8988T (cell line): ENCODE measurements at places on chromosomes 6 and 20.
A peak's percentile ranks its signal among the peaks of the same experiment; 100 is the strongest.

DNA sequence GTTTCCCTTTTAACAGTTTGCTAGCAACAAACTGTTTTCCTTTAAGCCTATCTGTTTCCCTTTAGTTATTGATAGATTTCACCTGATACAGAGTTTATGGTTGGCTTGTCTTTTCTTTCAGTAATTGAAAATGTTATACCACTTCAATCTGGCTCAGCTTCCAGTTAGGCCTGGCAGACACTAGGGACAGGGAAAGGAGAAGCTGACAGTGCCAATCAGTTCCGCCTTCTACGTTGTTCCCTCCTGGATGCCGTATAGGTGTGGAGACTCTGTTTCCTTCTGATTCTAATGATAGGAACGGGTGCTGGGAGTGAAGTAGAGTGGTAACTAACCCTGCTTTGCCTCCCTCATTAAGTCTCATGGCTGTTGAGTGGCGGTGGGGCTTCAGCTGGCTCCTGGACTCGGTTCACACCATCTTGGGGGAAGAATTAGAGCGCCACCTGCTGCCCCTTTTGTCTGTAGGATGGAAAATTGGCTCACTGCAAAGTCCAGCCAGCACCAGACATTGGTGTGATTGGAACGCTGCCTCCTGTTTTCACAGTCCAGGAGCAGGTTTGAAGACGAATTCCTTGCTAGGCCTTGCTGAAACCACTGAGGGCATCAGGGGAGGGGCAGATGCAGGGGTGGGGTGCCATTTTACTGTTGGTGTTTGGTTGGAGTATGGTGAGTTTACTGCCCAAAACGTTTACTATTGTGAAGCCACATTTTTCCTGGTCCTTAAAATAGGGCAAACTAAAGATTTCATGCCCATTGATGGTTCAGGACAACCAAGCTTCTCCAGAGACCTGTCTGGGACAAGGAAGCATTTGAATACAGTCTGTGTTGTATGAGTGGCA is 1729.5 kb downstream of the GRIK2 start:
- peak; percentile 8 for DNase-seq

GRCh38 chr6:85670573-85670972 is 27.9 kb upstream of the SYNCRIP start:
- no peak for DNase-seq

DNA sequence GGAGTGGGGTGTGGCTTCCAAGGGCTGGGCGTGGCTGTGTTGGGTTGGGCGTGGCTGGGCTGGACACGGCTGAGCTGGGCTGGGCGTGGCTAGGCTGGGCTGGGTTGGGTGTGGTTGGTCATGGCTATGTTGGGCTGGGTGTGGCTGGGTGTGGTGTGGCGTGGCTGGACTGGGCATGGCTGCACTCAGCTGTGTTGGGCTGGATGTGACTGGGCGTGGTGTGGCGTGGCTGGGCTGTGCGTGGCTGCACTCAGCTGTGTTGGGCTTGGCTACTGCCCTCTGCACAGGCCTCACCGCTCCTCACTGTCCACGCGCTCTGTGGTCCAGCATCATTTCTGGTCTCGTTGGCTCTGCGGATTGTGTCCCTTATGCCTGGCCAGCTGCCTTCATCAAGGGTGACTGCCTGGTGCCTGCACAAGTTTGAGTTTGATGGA is 43.5 kb upstream of the SLCO4A1 start:
- DNase-seq, result peak; percentile 55

DNA sequence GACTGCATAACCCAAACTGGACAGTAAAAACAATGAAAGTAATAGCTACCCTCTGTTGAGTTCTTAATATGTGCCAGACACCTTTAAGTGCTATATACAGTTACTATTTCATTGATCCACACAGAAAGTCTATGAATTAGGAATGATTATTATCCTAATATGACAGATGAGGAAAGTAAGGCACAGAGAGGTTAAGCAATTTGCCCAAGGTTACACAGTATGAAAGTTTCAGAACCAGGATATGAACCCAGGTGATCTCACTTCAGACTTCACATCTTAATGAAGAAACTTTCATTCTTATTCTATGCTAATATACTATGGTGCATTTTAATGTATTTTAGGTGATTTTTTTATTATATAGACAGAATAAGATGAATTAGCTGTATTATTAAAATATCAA is 40.6 kb upstream of the RIPPLY2 start:
- no peak for DNase-seq
